ENCODE measurements at places on chromosomes 16 and 17. TPM values are rescaled to one million over a fixed set of nuclear protein-coding genes. Genes with fewer than 3 reads are reported as not detected.

CHST5 gene
- total RNA-seq, result not detected

STAC2 gene
- not detected for total RNA-seq

KSR1 gene
- total RNA-seq, result 122 TPM

DOC2B gene
- total RNA-seq, result 17.9 TPM

MAPT gene
- total RNA-seq, result 0.14 TPM

MYH11 gene
- total RNA-seq, result not detected

GLTPD2 gene
- total RNA-seq, result 0.38 TPM

FBF1 gene
- total RNA-seq, result 34.4 TPM

CCT6B gene
- 1.9 TPM for total RNA-seq

TLCD3B gene
- 1.4 TPM for total RNA-seq

RAMP2 gene
- total RNA-seq, result not detected

RHBDL1 gene
- 1.0 TPM for total RNA-seq

GRB7 gene
- total RNA-seq, result 0.36 TPM

FBXW10 gene
- not detected for total RNA-seq

ABCA5 gene
- total RNA-seq, result 61.4 TPM

RNU2-1 gene
- 3,257 TPM for total RNA-seq

ITGB4 gene
- not detected for total RNA-seq

SERPINF2 gene
- 0.24 TPM for total RNA-seq

TBC1D3B gene
- 9.2 TPM for total RNA-seq

SLC47A2 gene
- total RNA-seq, result not detected

SLC12A3 gene
- total RNA-seq, result not detected

PNPO gene
- 21.5 TPM for total RNA-seq

CCL4L2 gene
- total RNA-seq, result 37.4 TPM

PRCD gene
- total RNA-seq, result not detected

EMP2 gene
- total RNA-seq, result not detected

CCL5 gene
- 97.5 TPM for total RNA-seq

GLIS2 gene
- total RNA-seq, result 0.31 TPM

HDAC5 gene
- 12.8 TPM for total RNA-seq

Data from natural killer cell treated with Interleukin-12 subunit alpha and Interleukin-12 subunit beta and Interleukin-15 and Interleukin-18, amount 100 ng/mL, for 72 hours (primary cell).